ENCODE measurements at places on chromosomes 12 and 14.

DNA sequence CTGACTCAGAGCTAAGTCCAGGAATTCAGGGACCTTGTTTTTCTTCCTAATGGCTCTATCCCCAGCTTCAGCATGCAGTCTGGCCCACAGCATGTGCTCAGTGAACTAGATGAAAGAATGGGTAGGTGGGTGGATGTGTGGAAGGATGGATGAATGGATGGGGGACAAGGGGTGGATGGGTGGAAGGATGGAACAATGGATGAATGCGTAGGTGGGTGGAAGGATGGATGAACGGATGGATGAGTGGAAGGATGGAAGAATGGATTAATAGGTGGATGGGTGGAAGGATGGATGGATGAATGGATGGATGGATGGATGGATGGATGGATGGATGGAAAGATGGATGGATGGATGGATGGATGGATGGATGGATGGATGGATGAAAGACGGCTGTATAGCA, 79.7 kb upstream of the SFSWAP start:
- no peak for DNase-seq

DNA sequence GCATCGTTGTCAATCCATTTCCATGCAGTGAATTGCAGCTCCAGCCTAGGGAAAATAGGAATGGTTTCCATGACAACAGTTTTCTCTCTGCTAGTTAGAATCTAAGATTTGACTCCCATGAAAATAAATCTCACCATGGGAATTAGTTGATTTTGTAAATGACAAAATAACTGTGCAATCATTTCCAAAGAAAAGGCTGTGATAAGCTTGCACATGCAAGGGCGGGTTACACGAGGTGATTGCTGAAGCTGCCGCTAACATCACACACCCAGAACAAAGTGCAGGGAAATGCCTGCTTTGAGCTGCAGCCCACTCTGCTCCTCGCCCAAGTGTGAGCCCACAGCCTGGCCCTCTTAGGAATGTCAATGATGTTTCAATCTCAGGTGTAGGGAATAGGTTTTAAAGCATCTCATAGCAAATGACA, 53.8 kb downstream of the TRIM9 start:
- no peak for DNase-seq

DNA sequence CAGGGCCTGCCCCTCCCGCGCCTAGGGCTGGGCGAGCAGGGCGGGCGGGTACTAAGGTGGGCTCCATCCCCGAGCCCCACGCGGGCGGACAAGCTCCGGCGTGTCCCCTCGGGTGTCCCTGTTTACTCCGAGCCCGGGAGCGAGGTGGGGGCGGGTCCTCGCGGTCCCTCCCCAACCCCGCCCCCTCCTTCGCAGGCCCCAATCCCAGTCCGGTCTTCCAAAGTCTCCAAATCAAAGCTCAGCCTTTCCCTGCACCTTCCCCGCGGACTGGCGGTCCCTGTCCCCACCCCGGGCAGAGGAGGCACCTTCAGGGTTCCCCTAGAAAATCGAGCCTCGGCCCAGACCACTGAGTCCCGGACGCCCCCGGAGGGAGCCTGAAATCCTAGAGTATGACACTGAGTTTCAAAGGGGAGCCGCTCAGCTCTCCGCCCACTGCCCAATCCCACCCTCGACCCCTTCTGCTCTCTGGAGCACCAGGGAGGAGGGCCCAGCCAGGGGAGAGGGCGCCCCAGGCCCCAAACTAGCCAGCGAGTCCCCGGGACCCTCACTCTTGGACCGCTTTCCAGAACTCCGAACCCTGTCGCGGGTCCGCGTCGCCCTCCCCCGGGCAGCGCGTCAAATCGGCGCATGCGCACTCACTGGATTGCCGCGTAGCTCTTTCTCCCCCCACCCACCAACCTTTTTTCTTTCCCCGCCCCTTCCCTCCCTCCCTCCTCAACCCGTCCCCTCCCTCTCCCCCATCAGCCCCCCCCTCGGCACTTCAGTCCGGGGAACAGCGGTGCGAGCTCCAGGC, at the start of gene LRP1:
LRP1 (plus strand) TSS at position 758 of the 793 bp plus-strand sequence. CDS start 482 bp downstream, outside the sequence.
- DNase-seq = peak; percentile 78

DNA sequence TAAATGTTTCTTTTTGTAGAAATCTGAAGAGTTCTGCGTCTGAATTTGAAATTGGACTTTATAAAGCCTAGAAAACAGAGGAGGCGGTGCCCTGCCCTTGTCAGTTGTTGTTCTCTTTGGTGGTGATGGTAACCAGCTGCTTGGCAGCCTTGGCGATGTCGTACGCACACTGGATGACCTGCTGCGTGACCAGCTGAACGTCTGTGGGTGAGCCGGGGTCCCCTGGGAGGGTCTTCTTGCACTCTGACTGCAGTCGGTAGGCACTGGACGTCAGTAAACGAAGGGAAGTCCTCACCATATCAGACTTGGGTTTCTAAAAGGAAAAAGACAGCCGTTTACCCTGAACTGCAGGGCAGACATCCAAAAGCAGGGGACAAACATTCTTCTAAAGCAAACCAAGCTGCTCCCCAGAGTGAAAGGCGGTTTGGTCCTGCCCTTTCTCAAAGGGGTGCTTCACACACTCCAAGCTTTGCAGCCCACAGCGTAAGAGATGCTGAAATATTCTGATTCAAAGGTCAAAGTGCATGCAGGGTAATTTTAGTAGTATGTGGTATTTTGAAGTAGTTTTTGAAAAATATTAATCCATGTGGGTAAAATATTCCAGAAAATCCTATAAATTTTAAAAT, 32.9 kb downstream of the TCHP start:
- DNase-seq = no peak

GRCh38 chr14:89723930-89724627, 230.5 kb downstream of the EFCAB11 start:
- no peak for DNase-seq

DNA sequence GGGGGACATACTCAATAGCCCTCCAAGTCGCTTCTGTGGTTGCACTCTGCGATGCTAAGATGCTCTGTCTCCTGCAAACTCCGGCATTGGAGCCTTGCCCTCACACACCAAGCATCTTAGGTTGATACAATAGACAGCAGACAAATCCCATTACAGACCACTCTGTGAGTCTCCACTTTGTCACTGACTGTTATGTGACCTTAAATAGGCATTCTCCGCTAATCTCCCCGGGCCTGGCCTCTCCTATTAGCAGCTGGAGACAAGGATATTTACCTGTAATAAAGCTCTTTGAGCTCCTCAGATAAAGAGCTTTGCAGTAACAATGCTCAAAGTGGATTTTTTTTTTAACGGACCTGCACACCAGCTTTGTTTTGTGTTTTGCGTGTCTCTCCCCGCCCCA, 479.7 kb upstream of the TBX3 start:
- no peak for DNase-seq

DNA sequence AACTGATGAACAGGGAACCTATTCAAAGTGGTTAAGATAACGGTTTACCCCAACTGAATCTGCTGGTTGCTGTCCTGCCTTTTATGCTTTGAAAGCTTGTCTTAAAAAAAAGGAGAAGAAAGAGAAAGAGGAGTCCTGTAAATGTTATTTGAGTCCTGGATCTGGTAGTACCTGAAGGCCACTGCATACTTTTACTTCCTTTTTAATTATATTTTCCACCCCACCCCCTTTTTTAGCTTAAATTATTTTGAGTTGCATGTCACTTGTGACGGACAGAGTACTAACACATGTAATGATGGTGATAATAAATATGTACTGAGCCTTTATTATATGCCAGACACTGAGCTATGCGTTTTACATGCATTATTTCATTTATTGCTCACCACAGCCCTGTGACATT, 2.5 kb upstream of the AMIGO2 start:
- DNase-seq = no peak

GRCh38 chr14:26522967-26523366, 74.9 kb downstream of the NOVA1 start:
- DNase-seq = no peak

GRCh38 chr14:64732536-64733120, 28.4 kb downstream of the PLEKHG3 start:
- DNase-seq = no peak

DNA sequence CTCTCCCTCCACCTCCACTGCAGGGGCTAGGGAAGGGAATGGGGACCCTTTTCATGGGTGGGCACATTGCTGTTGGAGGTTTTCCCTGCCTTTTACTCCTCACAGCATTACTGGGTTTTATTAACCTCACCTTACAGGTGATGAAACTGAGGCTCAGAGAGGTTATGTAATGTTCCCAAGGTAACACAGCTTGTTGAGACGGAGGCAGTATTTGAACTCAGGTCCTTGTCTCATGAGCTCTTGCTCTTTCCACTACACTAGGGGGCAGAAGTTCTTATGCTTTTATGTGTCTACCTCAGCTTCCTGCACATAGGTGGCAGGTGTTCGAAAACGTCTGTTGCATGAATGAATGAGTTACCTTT, 11.7 kb downstream of the CISTR start:
- no peak for DNase-seq

- DNase-seq = no peak
Observed at GRCh38 chr14:94971750-94972149, 185.6 kb downstream of the DICER1 start.

DNA sequence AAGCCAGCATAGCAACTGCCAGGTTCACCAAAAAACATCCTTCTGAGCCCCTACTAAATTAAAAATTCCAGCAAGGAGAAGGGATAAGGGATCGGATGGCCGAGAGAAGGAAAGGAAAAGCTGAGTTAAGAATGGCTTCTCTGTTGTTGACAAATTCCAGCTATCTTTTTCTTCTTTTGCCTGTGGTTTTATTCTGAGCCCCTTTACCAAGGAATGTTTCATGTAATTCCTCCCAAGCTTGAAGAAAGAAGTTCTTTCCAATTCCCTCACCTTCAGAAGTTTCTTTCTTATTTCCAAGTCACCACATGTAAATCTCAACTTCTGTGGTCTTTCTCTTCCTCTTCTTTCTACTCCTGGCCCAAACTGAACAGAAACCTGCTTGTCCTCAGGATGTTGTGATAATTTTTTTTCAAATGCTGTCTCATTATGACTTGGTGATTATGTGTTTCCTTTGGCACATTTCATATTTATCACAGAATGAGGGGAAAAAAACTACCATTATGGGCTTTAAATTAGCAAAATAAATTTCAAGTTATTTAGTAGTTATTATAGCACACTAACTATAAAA, 40.0 kb downstream of the FGD6 start:
- no peak for DNase-seq

GRCh38 chr12:45462506-45462905, 246.6 kb downstream of the ANO6 start:
- no peak for DNase-seq

All from activated CD4-positive, alpha-beta T cell treated with anti-CD3 and anti-CD28 coated beads, Interleukin-2, amount 50 U/mL, for 48 hours (primary cell).